Spleen (tissue), 13 donors: ENCODE measurements at places on chromosomes 5 and 9. TPM values are rescaled to one million over a fixed set of nuclear protein-coding genes. Genes with fewer than 3 reads are reported as not detected.

DNA sequence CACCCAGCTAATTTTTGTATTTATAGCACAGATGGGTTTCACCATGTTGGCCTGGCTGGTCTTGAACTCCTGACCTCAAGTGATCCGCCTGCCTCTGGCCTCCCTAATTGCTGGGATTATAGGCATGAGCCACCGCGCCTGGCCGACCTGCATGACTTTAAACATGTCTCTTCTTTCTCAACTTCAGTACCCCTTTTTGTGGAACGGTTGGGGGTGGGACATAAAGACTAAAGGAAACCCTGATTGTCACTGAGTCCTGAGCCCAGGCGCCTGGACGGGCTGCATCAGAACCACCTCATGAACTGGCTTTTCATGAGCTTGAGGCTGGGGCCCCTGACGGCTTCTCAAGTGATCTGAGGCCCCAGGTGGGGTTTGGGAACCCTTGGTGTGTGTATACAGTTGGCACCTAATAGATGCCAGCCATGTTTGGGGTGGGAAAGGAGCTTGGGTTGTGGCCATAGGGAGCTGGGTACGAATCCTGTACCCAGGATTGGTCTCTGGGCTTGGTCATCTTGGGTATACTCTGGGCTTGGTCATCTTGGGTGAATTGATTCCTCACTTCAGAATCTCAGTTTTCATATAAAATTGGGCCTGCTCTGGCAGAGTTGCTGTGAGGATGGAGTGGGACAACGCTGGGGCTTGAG, 2.2 kb downstream of the GRK6 start:
- peak; percentile 82 for DNase-seq
- H3K4me3 ChIP-seq, result peak overlapping the region; percentile 88
- H3K27me3 ChIP-seq, result no peaks in the 10 kb centered on the region
- peak overlapping the region; percentile 97 for H3K27ac ChIP-seq
- peaks cover 79% of the 10 kb centered on the region for H3K4me1 ChIP-seq
- no peaks in the 10 kb centered on the region for H3K36me3 ChIP-seq

The ARHGEF37 gene
- polyA plus RNA-seq, result 1.3 TPM

The PCDHGA3 gene
- polyA plus RNA-seq, result not detected

The SLC34A1 gene
- polyA plus RNA-seq, result 0.06 TPM
